Astrocyte of the spinal cord (primary cell): ENCODE measurements at places on chromosomes 1 and 21.

DNA sequence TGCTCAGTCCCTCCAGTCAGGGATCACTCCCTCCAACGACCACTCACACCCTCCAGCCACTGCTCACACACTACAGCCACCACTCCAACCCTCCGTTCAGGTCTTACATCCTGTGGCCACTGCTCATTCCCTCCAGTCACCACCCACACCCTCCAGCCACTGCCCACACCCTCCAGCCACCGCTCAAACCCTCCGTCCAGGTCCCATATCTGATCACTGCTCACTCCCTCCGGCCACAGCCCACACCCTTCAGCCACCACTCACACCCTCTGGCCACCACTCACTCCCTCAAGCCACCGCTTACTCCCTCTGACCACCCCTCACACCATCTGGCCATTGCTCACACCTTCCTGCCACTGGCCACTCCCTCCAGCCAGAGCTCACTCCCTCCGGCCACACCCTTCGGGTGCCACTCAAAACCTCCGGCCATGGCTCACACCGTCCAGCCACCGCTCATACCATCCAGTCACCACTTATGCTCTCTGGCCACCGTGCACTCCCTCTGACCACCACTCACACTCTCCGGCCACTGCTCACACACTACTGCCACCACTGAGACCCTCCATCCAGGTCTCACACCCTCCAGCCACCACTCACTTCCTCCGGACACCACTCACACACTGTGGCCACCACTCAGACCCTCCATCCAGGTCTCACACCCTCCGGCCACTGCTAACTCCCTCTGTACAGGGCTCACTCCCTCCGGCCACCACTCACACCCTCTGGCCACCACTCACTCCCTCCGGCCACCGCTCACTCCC, 4.7 kb upstream of the TFF1 start:
- DNase-seq = no peak

- no peak for DNase-seq
These were observed 1.2 kb upstream of the SMIM1 start for GRCh38 chr1:3771108-3772026.

GRCh38 chr1:76635784-76636183, 231.5 kb upstream of the ST6GALNAC5 start:
- no peak for DNase-seq

DNA sequence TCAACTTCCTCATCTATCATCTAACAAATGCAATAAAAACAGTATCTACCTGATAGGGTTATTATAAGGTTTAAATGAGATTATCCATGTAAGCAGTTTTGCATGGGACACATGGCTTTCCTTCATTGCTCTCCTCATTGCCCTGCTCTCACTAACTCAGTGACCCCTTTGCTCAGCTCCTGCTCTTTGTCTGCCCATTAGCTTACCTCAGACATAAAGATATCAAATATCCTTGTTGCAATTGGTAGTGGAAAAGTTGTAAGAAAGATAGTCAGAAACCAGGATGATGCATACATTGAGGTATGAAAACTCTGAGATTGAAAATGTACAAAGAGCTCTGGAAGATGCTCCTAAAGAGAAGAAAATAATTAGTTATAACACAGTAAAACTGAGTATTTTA, 89.8 kb downstream of the EVI5 start:
- no peak for DNase-seq

DNA sequence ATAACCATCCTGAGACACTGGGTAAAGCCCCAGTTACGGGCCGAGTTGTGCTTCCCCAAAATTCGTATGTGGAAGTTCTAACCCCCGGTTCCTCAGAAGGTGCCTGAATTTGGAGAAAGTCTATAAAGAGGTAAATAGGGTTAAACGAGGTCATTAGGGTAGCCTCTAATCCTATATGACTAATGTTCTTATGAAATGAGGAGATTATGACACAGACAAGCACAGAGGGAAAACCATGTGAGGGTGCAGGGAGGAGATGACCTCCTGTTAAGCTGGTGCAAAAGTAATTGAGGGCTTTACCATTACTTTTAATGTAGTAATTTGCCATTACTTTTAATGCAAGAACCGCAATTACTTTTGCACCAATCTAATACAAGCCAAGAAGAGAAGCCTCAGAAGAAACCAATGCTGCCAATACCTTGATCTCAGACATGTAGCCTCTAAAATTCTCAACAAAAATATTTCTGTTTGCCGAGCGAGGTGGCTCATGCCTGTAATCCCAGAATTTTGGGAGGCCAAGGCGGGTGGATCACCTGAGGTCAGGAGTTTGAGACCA, 260.8 kb downstream of the GPATCH2 start:
- no peak for DNase-seq

DNA sequence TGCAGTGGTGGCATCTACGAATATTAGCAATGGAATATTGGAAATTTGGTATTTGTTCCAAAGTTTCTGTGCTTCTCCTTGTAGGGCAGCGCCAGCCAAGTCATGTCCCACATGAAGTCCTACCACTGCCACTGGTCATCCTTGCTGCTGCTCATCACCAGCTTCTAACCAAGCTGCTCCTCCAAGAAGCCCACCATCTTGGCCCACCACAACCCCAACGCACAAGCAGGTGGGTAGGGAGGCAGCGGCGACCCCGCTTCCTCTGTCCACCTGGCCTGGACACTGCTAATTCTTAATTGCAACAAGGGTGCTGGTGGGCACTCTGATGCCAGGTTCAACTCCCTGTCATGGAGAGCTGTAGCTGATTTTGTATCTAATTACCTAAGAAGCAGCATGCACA, 291.2 kb upstream of the LYPLAL1 start:
- no peak for DNase-seq

DNA sequence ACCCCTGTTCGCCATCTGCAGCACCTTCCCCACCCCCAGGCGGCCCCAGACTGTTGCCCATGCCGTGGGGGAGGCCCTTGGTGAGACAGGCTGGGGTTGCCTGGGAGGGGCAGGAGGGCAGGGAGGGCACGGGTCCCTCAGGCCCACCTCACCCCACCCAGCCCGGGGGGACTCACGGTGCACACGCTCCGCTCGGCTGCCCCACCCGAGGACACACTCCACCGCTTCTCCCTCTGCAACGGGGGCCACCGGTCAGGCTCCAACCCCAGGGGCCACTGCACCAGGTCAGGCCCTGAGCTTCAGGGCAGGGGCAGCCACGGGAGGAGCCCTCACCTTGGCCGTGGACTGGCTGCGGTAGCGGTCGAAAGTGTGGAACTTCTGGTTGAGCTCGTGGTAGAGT, 24.0 kb upstream of the COL16A1 start:
- no peak for DNase-seq

DNA sequence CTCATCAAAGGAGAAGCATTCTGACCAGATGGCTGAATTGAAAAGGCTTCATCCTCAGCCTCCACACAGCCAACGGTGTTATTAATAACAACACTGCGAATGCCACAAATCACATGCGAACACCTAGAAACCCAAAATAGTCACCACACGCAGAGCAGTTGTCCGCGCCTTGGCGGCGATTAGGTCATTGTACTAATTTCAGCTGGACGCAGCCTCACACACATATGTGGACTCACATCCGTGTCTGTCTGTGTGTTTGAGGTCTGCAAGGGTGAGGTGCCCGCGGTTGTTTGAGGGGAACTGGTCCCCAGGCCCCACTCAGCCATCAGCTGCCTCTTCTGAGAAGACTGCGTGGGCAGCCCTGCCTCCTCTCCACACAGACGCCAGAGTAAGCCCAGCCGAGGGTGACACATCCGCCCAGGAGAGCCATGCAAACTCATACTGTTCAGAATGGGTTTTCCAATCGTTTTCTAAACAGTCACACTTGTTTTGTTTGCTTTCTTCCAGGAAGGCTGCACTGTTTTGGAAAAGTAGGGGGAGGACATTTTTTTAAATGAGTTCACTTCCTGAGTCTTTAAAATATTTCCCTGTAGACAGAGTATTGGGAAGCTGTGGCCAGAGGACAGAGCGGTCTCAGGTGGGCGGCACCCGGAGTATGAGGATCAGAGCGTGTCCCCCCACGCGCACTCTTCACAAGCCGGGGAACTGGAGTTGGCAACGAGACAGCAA, 53.4 kb downstream of the TOMM20 start:
- peak; percentile 92 for DNase-seq

GRCh38 chr1:177306019-177306415, 135.3 kb downstream of the BRINP2 start:
- DNase-seq = no peak

DNA sequence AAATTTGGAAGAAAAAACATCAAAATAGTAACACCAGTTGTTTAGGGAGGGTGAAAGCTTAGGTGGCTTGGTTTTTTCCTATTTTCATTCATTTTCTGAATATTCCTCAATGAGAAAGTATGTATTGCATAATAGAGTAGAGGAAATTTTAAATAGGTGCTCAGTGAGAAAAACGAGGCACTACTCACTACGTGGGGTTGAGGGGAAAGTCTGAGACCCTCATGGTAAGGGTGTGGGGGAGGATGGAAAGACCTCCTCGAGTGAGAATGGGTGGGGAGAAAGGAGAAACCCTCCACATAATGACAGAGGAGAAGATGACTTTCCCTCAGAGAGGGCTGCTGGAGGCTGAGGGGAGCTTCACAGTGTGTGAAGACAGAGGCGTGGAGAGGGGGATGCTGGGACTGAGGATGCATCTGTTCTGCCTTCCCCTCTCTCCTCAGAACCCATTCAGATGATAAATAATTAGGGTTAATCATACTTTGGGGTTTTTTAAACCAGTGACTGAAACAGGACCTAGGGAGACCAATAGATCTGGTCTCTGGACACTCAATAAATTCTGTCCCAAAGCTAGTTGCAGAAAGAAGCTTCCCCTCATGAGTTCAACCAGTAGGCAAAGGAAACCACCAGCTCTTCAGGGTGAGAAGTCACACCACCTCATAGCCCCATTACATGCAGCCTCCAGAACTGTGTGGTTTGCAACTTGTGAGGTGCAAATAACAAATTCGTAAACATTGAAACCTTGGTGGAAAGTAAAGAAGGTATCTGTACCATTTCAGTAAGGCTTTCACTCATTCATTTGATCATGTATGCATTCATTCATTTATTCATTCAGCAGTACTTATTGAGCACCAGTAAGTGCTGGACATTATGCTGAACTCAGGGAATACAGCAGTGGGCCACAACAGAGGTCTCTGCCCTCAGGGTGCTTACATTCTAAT, 17.1 kb downstream of the SLAMF7 start:
- DNase-seq = no peak

- DNase-seq = no peak
These were observed 65.9 kb downstream of the LAMC1 start for GRCh38 chr1:183089025-183089639.

DNA sequence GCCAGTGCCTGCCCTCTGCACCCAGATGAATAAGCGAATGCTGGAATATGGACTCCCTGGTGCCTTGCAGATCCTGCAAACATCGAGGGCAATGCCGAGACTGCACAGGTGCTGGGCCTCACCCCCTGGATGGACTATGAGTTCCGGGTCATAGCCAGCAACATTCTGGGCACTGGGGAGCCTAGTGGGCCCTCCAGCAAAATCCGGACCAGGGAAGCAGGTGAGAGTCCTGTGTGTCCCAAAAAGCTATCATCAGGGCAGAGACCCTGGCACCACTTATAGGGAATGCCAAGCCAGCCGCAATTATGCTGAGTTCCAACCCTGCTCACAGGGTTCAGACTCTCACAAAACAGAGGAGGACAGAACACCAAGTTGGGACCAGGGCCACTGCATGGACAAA, 17.2 kb downstream of the TMEM81 start:
- DNase-seq = no peak

DNA sequence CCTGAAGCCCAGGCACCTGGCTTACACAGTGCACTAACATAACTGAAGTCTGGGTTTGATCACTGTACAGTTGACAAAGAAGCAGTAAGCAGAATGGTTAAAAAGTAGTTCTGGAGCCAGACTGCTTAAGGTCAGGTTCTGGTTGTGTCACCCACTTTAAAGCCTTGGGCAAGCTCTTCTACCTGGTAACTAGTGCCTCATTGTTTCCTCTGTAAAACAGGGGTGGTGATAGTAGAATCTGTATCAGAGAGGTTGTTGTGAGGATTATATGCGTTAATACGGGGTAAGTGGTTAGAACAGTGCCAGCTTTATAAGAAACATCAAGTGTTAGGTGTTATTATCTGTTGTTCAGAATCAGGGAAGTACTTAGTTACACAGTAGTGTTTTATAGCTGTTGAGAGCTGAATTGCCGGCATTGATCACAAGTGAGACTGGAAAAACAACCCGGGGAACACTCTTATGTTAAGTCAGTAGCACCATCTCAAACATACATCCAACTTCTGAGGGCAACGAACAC, 3.7 kb downstream of the BACH1 start:
- DNase-seq = no peak

DNA sequence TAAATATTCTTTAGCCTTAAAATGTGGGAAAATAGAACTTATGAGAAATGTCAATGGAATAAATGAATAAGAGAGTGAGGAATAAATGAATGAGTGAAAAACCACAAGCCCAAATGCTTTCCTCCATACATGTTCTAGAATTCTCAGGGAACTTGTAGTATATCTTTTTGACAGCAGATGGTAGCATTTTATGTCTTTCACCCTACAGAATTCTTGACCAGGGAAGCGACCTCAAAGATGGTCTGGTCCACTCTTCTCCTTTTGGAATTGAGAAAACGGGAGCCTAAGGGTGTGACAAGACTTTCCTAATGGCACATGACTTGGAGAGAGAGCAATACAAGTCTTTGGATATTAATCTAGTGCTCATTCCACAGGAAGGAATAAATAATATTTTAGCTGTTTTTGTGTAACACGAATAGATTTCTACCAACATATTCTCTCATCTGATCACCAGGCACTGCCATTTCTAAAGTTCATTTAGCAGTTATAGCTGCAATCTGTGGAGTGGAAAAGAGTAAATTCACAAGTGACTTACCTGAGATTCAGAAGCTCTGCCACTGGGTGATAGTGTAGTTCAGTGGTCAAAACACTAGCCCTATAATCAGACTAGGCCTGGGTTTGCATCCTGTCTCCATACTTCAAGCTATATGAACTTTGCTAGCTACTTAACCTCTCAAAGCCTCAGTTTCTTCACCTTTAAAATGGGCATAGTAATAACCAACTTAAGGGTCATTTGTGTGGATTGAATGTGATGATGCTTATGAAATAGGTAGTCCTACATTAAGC, 15.0 kb upstream of the F5 start:
- DNase-seq = peak; percentile 26

- peak; percentile 49 for DNase-seq
These were observed 15.2 kb downstream of the CAPN2 start for GRCh38 chr1:223727541-223727940.
